ENCODE measurements at places on chromosomes 1 and 21.

DNA sequence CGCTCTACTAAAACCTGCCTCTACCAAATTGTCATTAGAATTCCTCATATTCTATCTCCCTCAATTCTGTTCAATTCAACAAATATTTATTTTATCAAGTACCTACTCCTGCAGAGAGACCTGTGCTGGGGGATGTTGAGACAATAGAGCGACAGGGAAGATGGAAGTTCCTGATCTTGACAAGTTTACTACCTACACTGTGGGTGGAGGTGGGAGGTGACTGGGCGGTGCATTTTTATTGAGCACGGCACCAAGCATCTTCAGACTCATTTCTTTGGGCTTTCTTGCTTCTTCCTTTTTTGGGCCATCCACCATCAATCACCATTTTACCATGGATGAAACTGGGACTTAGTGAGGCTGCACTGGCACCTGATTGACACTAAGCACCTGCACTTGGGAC, 61.3 kb downstream of the KIRREL1 start:
- no peak for DNase-seq

DNA sequence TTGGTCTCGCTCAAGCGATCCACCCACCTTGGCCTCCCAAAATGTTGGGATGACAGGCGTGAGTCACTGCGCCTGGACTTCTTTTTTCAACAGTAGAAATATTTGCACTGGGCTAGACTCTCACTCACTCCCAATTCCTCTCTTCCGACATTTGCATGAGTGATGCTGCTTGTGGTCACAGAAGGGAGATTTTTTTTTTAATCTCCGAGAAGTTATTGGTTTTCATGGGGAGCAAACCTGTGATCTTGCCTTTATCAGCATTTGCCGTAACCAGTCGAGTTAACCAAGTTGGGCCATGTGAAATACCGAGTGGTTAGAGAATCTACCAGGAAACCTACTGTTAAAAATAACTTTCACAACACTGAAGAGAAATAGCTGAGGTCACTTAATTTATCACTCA, 21.1 kb downstream of the ERG start:
- DNase-seq, result no peak

DNA sequence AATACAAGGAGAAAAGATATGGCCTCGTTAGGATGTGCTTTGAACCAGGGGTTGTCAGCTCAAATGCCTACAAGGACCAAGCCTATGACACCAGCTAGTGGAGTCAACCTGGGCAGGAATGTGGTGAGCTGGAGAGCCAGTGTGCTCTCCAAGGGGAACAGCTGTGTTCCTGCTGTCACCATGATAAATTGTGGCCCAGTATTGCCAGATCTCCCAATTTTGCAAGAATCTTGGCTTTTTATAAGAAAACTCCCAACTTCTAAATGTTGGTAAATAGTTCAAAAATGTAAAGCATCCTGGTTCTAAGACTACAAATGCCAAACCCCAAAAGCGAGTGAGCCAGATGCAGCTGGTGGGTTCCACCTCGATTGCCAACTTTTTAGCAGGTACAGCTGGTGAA, 391.1 kb downstream of the PLPP3 start:
- DNase-seq, result no peak

DNA sequence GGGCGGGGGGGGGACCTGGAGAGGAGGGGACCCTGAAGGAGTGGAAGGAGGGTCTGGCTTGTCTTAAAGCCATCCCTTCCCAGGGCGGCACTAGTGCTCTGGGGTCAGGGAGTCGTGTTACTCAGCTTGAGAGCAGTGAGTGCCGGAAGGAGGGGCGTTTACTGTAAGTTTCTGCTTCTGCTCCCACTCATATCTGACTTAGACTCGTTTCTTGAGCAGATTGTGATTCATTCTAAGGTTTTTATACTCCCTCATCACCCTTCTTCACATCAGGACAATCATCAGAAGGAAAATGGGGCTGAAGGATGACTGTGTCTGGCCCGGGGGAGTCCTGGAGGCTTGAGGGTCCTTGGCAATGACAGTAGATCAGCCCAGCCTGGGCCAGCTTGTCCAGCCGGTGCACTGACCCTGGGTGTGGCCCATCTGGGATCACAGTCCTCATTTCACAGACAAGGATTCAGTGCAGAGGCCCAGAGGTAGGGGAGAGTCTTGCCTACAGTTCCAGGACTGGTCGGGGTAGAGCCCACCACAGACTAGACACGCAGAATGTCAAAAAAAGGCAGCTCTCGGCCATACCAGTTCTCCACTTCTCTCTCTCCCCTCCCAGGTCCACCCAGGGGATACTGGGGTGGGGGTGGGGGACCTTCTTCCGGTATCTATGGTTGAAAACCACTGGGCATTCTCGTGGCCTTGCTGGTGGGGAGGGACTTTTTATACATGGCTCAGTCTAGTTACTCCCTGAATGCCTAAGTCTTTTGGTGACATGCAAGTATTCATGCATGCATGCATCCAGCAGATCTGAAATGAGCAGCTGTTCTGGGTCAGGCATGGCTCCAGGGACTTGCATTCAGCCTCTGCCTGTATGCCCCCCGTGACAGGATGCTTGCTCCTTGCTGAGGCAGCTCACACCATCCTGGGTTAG, 5.1 kb downstream of the TNFRSF8 start:
- DNase-seq, result no peak

DNA sequence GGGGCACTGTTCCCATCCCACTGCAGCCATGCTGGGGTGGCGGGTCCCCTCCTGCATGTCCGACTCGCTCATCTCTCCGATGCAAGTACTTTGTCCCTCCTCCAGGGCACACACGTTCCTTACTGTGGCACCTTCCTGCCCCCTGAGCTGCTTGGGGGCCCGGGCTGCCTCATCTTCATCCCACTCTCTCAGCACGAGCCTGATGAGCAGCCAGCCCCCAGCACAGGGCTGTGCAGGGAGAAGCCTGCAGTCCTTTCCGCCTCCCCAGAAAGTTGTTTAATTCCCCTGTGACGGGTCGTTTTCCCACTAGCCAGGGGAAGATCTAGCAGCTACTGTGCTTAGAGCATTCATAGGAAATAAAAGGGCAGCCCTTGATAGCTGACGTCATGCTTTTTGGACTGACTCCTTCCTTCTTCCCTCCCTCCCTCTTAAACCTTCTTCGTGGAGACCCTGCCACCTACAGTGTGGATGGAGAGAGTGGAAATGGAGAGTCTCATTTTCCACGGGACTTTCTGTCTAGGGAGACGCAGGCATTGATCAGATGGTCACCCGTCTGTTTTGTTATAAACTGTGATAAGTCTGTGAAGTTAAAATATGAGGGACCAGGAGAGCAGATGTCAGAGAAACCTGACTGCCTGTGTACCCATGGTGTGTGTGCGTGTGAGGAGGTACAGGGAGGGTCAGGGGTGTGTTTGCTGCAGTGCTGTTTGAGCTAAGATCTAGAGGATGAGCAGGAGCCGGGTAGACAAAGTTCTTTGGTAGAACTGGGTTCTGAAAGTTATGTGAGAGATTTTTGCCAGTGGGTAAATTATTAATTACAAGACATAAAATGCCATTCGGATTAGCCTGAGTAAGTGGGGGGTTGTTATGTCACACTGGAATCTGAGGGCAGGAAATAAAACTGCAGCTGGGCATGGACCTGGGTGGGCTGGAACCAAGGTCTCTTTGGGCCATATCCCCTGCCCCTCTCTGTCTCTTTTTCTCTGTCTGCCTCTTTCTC, 34.3 kb downstream of the GPR137B start:
- no peak for DNase-seq

DNA sequence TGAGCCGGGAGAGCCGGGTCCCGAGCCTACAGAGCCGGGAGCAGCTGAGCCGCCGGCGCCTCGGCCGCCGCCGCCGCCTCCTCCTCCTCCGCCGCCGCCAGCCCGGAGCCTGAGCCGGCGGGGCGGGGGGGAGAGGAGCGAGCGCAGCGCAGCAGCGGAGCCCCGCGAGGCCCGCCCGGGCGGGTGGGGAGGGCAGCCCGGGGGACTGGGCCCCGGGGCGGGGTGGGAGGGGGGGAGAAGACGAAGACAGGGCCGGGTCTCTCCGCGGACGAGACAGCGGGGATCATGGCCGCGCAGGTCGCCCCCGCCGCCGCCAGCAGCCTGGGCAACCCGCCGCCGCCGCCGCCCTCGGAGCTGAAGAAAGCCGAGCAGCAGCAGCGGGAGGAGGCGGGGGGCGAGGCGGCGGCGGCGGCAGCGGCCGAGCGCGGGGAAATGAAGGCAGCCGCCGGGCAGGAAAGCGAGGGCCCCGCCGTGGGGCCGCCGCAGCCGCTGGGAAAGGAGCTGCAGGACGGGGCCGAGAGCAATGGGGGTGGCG, 371 bp downstream of the ARID1A start:
- DNase-seq, result peak; percentile 16

- no peak for DNase-seq
Measured at GRCh38 chr1:110785612-110786011, 87.3 kb upstream of the CD53 start.

GRCh38 chr1:28512058-28512611, 6.3 kb downstream of the RCC1 start:
- DNase-seq, result no peak

DNA sequence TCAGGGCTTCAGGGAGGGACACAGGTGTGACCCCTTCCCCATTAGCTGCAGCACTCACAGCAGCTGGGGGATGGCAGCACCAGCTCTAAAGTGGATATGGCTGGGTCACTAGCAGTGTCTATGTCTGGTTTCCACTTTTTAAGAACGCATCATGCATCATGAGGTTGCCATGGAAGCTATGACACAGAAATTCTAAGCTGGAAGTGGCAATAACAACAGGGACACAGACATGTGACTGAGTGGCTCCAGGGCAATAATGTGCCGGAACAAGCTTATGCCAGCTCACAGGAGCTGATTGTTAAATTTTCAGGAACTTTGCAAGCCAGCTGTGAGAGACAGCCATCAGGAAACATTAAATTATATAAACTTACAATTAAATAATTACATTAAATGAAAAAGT, 51.2 kb upstream of the NFASC start:
- DNase-seq, result no peak

- DNase-seq, result no peak
Measured at GRCh38 chr1:178101266-178101630, 7.3 kb downstream of the RASAL2 start.

GRCh38 chr1:205595861-205596260, 36.0 kb downstream of the ELK4 start:
- DNase-seq, result no peak

GRCh38 chr1:225921734-225922709, 2.0 kb downstream of the PYCR2 start:
- DNase-seq, result no peak

DNA sequence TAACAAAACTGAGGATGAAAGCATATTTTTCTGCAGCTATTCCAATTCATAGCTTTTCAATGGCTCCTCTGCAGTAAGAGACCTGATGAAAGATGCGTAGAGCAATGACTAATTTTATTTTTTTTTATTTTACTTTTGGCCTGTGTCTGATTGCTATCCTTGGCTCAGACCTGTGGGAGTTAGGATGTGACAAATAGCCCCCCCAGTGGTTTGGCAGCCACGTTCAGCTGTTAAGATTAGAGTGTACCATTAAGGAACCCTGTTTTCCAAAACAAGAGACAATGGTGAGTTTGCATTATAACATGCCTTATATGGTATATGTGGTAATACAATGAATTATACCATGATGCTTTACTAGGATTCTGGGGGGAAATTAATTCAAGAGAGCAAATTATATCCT, 264.7 kb downstream of the CACNA1E start:
- no peak for DNase-seq

DNA sequence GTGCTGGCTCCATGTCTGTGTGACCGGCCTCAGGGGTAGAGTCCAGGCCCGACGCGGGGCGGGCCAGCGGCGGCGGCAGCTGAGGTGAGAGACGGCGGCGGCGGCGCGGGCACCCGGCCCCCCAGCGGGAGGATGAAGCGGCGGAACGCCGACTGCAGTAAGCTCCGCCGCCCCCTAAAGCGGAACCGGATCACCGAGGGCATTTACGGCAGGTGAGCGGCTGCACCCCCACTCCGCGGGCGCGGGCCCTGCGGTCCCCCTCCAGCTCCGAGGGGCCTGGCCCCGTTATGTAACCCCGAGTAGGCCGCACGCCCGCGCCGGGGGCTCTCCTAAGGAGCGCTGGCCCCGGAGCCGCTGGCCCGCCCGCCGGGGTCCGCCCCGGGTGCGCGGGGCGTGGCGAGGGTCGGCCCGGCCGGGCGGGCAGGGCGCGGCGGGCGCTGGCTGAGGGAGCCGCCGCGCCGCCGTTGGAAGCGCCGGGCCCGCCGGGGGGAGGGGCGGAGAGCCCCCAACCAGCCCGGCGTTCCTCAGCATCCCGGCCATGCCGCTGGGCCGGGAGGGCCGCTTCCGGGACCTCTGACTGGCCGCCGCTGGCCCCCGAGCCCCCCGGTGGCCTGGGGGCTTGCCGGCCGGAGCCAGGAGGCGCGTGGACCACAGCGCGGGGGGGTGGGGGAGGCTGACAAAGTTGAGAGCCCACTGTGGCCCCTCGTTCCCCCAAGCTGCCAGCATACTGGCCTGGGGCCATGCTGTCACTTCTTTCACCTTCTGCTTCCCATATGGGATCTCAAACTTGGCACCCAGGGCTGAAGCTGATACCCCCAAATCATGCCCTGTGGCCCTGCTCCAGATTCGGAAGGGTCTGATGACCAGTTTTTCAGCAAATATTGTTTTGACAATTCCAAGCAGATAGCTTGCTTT, 527 bp downstream of the MACO1 start:
- peak; percentile 45 for DNase-seq

GRCh38 chr1:234772345-234773147, 162.6 kb upstream of the IRF2BP2 start:
- no peak for DNase-seq

DNA sequence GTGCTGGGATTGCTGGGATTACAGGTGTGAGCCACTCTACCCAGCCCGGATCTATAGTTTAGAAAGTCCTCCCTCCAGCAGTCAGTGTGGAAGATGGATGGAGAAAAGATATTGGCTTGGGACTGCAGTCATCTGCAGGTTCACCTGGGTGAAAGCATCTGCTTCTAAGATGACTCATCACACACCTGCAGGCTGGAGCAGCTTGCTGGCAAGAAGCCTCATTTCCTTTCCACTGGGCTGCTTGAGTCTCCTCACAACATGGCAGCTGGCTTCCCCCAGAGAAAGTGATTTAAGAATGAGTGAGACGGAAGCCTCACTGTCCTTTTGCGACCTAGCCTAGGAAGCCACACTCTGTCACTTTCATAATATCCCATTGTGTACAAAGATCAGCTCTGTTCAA, 50.0 kb downstream of the FOXO6 start:
- DNase-seq, result no peak

DNA sequence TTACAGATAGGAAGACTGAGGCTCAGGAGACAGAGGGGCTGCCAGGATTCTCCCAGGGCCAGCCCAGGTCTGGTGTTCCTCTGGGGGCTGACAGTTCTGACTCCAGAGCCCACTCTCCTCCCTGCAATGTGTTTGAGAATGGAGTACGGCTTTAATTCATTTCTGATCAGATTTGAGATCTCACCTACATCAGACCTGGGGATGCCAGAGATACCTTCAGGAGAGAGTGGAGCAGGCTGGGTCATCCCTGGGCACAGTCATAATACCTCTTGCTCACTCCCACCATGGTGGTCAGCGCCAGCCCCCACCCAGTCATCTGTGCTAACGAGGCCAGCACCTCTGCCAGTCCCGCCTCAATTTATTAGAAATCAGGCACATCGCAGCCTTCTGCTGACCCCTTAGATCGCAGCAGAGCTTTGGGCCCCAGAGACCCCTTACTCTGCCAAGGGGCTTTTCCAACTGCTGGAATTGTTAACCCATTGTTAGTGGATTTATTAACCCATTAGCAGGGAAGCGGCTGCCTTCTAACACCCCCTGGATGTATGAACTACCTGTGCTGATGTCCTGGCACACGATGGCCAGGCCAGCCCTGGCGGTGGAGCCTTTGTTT, 352.1 kb downstream of the MATN1 start:
- DNase-seq, result no peak

- no peak for DNase-seq
Measured at GRCh38 chr1:75100481-75101092, 33.6 kb upstream of the LHX8 start.
